HS-5 (cell line): ENCODE measurements at places on chromosomes 6 and 20.

DNA sequence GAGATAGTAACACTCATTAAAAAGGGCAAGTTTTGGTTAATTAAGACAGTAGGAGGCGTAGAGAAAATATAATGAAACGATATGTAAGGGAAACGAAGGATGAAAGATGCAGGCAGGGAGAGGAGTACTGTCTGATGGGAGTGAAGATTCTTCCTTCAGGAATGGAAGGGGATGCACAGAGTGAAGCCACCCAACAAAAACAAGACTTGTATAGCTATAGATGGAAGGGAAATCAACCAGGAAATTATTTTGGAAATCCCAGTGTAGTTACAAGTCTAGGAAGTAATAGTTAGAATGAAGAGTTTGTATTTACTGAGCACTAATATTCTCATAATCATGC is 19.7 kb upstream of the HLA-DRB1 start:
- DNase-seq = no peak

DNA sequence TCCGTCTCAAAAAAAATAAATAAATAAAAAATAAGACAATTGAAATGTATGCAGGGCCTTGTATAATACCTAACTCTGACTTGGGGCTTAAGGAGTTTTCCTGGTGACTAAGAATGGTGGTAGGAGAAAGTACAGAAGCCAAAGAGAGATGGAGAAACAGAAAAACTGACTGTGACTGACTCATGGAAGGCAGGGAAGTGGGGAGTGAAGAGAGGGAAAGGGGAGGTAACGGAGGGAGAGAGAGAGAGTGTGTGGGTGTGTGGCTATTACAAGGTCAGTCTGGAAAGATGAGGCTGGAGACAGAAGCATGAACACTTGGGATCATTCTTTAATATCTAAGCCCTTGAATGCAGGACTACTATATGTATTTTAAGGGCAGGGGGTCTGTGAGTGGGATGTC is 38.5 kb downstream of the SNRNP48 start:
- DNase-seq = no peak

DNA sequence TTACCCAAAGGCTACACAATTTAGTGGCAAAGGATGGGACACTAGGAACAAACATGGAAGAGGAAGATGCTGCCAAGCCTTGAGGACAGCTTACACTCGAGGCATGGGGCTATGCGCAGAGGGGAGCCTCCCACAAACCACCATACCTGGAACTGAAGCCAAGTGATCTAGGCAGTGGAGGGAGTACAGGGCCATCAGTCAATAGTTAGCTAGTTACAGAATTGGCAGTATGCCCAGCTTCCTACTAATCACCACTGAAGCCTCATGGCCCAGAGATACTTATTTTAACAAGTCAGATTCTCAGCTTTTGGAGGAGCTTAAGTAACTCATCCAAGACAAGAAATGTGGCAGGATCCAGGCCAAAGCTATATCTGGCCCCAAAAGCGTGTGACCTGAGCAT is 226.6 kb upstream of the MOCS1 start:
- no peak for DNase-seq

GRCh38 chr20:4227085-4227821 is 211.9 kb upstream of the RNF24 start:
- DNase-seq = no peak

DNA sequence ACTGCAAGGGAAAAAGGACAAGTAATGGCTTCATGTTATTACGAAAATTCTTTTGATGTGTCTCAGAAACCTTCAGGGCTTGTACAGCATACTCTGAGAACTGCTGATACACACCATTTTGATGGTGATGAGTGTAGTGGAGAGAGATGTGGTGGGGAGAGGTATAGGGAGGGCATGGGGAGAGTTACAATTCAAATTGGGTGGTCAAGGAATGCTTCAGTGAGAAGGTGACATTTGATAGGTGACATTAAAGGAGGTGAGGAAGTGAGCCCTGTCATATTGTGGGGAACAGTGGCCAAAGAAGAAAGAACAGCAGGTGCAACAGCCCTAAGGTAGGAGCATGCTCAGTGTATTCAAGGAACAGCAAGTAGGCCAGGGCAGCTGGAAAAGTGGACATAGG is 318.9 kb downstream of the CLIC5 start:
- DNase-seq = no peak

- DNase-seq = no peak
Measured at GRCh38 chr6:158798311-158798710, 20.9 kb downstream of the EZR start.

- DNase-seq = no peak
Measured at GRCh38 chr6:7673063-7673536, 52.8 kb upstream of the BMP6 start.

GRCh38 chr6:38738261-38738660 is 23.1 kb downstream of the DNAH8 start:
- DNase-seq = no peak
